ENCODE measurements at places on chromosomes 16 and 17.

DNA sequence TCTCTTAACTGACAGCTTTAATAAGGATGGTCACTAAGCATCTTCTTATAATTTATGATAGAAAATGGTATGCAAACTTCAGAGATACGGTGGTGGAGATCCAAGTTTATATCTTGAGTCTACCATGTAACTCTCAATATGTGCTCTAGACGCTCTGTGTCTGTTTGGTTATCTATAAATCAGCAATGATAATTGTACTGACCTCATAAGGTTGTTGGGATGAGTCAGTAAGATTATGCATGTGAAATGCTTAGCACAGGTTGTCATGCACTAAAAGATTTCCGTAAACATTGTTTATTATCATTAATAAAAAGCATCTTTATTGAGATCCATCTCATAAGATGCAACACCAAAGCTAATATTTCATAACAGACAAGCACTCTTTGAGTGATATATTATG lies 1094.9 kb upstream of the EEF2KMT start:
- no peak for DNase-seq

GRCh38 chr16:83530293-83530692 lies 277.5 kb upstream of the HSBP1 start:
- no peak for DNase-seq

DNA sequence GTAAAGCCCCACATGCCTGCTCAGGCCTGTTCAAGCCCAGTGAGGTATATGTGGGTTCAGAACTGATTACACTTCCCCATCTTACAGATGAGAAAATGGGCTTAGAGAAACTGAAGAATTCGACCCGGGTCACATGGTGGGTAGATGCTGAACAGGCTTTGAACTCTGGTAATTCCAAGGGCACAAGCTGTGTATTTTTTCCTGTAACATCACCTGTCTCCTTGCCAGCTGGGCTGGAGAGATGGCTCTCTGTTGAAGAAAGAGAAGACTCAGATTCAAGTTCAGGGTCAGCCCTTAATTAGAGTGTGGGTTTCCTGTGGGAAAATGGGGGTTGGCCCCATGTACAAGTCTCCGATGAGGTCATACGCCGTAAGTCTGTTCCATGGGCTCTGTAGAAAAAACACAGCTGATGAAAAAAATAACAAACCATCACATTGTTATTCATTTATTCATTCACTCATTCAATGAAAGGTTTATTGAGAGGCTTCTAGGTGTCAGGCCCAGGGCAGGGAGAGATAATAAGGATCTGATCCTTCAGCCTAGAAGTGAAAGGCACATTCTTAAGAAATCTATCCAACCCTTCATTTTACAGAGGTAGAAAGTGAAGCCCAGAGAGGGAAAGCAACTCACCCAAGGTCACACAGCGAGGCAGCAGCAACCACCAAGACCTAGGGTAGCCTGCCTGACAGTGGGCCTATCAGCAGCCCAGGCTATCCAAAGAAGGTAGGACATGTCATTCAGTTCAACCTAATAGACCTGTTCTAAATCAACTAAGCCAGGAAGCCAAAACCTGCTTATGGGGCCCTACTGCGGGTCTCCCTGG lies 482.8 kb downstream of the SOX9 start:
- no peak for DNase-seq

DNA sequence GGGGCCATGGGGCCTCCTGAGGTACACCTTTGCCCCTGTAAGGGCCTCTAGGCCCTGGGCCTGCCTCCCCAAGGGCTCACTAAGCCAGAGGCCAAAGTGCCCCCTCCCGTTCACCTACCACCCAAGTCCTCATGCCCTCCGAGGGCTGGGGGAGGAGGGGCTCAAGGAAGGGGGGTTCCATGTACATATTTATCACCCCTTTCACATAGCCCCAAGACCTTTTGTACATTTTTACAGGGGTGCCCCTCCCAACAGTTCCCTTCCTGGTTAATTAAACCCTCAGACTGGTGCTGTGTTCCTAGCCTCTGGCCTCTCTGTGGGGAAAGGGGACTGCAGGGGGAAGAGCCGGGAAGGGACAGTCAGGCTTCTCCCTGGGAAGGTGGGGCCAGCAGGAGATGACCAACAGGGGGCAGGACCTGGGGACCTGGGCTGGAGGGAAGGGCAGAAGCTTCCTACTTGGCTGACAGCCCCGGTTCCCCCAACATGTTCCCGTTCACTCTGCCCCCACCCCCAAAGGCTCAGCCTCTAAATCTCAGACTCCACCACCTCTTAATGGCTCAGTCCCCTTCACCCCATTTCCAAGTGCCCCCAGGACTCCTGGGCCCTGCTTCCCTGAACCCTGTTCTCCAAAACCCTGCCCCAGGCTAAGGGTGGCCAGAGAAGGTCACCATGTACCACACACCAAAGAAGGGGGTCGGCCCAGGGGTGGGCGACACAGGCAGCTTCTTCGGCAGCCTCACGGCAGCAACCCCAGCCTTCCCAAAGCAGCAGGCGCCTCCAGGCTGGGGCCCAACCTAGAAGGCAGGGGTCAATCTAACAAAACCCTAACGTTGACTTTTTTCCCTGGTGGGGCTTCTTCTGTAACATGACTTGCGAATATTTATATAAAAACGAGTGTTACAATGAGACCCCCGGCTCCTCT lies 11.9 kb downstream of the FBRS start:
- no peak for DNase-seq

- DNase-seq = no peak
These were observed 686 bp upstream of the MTSS2 start for GRCh38 chr16:70686376-70687101.
